Activated T-cell treated with anti-CD3 and anti-CD28 coated beads, Interleukin-2, amount 50 U/mL, for 72 hours (primary cell): ENCODE measurements at places on chromosomes 7 and 10.

GRCh38 chr10:14478604-14479003 lies 147.9 kb upstream of the FRMD4A start:
- DNase-seq = peak; percentile 23

DNA sequence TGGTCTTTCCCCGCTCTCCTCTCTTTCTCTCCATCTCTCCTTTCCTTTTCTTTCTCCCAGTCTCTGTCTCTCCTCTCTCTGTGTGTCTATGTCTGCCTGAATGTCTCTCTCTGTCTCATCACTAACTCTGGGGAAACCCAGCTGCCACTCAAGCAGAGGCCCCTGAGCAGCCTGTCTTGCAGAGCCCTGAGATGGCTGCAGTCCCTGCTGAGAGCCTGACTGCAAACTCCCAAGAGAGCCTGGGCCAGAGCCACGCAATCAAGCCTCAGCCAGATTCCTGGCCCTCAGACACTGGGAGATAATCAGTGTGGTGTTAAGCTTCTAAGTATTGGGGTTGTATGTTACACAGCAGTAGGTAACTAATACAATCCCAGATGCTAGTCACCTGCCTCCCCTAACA lies 91.5 kb downstream of the PAXIP1 start:
- DNase-seq = no peak

DNA sequence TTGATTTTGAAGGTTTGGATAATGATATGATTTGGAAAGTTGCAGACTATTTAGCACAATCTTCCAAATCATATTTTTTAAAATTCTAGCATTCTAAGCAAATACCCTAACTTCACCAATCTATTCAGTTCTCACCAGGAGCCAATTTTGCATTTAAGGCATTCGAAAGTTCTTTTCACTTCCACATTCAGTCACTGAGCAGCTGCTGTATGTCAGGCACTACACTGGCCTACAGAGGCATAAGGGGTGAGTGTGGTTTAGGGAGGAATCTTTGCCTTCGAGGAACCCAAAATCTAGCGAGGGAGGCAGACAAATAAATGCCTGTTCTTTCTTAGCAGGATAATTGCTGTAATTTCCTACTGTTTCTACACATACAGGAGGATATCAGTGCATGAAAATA lies 10.7 kb upstream of the UCN3 start:
- DNase-seq = no peak

DNA sequence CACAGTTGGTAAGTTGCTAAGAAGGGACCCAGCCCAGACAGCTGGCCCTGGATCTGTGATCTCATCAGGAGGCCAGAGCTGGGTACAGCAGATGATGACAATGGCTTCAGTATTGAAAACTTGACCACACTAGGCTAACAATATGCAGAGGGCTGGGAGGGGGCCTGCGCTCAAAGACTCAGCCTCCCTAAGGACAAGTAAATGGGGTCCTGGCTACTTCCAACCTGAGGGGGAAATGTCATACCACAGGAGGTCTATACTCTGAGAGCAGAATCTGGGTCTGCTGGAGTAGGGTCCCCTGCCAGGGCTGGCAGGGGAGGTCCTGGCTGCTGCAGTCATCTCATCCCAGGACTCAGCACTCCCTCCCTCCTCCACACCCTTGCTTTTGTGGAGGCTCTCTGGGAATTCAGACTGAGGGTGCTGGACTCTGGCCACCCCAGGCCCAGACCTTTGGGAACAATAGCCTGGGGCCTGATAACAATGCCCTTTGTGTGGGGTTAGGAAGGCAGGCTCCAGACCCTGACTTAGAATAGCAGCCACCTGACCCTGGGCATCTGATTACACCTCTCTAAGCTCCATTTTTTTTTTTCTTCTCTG lies 1.4 kb downstream of the FXYD4 start:
- no peak for DNase-seq

- no peak for DNase-seq
Observed at GRCh38 chr7:42385912-42386311, 148.9 kb upstream of the GLI3 start.

DNA sequence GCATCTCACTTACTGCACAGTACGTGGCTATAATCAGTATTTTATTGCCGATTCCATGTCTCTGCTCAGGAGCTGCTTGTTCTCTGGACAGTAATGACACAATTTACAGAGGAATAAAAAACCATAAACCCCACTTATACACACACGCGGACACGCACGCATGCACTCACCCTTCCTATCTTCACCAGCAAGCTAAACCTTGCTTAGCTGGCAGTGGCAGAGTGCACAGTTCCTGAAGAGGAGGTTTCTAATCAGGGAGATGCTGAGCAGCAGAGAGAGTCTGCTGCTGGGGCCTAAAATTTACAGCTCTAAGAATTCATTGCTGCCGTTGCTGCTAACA lies 66.3 kb downstream of the SND1 start:
- DNase-seq = no peak

- no peak for DNase-seq
Observed at GRCh38 chr7:696812-697551, 29.5 kb upstream of the DNAAF5 start.

GRCh38 chr10:95266674-95267095 lies 24.1 kb downstream of the PDLIM1 start:
- DNase-seq = no peak

- no peak for DNase-seq
Observed at GRCh38 chr10:84415539-84416244, 87.3 kb downstream of the CCSER2 start.

DNA sequence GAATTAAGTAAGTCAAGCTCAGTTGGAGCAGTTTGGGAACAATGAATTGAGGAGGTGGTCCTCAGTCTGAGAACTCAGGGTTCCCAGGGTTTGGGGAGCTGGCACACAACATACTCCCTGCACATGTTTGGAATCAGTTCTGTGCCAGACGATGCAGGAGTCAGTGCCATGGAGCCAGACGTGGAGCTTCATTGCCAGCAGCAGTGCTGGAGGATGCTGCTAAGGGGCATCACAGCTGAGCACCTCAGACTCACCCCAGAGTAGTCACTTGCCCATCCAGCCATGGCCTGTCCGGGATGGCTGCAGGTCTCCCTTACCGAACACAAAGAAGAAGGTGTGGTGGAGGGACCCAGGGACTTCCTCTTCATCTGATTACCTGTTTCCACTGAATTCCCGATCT lies 7.9 kb downstream of the GIMAP5 start:
- DNase-seq = no peak

- DNase-seq = no peak
Observed at GRCh38 chr7:44650242-44650641, 43.8 kb downstream of the OGDH start.
